ENCODE measurements at places on chromosomes 12 and 14.

DNA sequence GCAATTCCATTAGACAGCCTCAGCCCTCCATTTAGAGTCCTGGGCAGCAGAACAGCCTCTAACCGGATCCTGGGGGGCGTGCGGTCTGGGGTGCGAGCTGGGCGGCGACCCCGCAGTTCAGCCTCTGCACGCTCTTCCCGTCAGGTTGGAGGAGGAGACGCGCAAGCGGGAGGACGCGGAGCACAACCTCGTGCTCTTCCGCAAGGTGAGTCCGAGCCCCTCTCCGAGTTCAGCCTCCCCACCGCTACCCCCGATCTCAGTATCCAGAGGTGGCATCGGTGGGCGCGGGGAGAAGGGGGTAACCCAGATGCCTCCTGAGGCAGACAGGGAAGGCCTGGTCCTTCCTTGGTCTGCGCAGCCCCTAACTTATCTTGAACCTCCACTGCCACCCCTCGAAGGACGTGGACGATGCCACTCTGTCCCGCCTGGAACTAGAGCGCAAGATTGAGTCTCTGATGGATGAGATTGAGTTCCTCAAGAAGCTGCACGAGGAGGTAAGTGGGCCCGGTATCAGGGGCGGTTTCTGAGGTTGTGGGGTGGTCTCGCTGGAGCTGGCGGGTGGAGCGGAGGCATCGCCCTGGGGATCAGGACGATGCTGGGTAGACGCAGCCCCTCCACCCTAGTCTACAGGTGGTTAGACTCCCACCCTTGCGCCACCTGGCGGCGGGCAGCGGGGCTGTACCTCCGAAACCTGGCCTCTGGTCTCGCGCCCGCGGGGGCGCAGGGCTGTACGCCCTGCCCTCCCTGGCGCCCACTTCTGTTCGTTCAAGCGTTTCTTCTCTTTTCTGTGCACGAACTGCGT is 1.3 kb downstream of the PRPH start:
- DNase-seq, result no peak

DNA sequence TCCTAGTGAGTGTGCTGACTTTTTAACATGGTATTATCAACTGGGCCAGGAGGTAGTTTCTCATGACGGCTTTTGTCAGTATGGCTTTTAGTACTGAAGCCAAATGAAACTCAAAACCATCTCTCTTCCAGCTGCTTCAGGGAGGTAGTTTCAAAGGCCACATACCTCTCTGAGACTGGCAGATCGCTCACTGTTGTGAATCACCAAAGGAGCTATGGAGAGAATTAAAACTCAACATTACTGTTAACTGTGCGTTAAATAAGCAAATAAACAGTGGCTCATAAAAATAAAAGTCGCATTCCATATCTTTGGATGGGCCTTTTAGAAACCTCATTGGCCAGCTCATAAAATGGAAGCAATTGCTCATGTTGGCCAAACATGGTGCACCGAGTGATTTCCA is 141.1 kb downstream of the HMGA2 start:
- DNase-seq, result no peak

- no peak for DNase-seq
Observed at GRCh38 chr12:109087250-109087649, 6.0 kb downstream of the ALKBH2 start.

GRCh38 chr14:20435582-20436362 is at the start of gene KLHL33:
KLHL33 (minus strand) TSS chr14:20436166; CDS start chr14:20435811, 355 bp downstream.
- no peak for DNase-seq

GRCh38 chr14:94384342-94384741 is 4.1 kb downstream of the SERPINA1 start:
- DNase-seq, result no peak

DNA sequence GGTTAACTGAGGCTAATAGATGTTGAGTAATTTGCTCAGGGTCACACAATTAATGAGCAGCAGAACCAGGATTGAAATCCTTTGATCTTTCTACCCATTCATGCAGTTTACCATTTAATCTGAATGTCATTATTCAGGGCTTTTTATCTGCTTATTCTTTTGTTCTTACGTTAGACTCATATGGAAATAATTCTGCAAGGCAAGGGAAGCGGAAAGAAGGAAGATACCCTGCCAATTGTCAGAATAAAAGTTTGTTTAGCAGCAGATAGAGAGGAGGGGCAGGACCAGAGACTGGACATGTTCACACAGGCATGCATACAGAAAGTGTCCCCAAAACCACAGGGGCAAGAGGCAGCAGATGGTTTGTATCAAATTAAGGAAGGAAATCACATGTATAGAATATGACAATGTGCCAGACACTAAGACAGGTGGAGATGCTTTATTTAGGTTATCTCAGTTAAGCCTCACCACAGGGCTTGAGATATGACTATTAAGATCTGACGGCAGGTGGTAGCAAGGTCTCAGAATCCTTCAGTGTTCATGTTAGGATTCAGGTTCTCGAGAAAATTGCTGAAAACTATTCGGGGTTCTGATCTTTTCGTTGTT is 29.8 kb downstream of the BRMS1L start:
- peak; percentile 13 for DNase-seq
